ENCODE measurements at places on chromosomes 4 and X.

- DNase-seq: no peak
Observed at GRCh38 chr4:1274871-1275270, 14.8 kb upstream of the MAEA start.

- no peak for DNase-seq
Observed at GRCh38 chr4:161359491-161359890, 804.3 kb downstream of the FSTL5 start.

GRCh38 chr4:178349601-178350000 lies 907.4 kb upstream of the AGA start:
- DNase-seq: no peak

- DNase-seq: no peak
Observed at GRCh38 chrX:27086237-27086636, 376.9 kb downstream of the PPP4R3C start.

DNA sequence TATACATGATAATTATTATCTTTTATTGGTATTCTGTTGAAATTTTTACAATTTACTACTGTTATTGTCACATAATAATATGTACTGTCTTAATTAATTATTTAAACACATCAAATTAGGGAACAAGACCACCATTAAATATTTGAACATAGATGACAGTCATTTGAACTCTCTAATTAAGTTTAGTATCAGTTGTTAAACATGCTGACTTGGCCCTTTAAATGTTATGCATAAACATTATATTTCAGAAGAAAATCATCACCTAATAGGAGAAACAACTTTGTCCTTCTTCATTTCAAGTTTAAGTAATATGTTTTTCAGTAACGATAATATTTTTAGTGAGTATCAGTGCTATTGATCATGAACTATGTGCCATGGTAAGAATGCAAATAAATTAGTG lies 623.5 kb upstream of the GNPDA2 start:
- no peak for DNase-seq

GRCh38 chr4:41579043-41579442 lies 41.1 kb downstream of the LIMCH1 start:
- no peak for DNase-seq

GRCh38 chr4:89752932-89753598 lies 83.9 kb downstream of the SNCA start:
- peak; percentile 72 for DNase-seq

DNA sequence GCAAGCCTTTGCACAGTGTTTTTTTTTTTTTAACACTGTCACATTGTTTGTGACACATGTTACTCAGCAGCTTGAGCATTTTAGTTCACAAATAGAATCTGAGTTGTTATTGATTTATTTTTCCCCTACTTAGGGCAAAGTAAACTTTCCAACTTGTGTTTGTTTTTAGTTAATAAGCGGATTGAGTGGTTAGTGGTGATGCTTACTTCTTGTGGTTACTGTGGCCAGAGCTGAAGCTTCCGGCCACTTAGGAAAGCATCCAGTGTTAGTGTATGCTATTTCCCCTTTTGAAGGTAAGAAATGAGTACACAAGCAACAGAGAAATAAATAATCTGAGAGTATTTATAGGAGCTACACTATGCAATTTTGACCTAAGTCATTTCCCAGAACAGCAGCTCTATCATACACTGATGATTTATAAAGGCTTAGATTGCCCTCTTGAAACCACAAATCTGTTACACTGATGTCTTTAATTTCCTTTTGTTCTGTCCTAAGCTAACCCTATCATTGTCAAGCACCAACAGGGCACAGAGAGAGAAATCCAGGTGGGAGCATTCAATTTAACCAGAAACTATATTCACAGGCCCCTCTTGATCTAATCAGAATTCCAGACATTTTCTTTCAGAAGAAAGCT lies 2464.6 kb downstream of the PCDH7 start:
- DNase-seq: no peak

- DNase-seq: no peak
Observed at GRCh38 chr4:77600521-77601451, 4.8 kb upstream of the CXCL13 start.

DNA sequence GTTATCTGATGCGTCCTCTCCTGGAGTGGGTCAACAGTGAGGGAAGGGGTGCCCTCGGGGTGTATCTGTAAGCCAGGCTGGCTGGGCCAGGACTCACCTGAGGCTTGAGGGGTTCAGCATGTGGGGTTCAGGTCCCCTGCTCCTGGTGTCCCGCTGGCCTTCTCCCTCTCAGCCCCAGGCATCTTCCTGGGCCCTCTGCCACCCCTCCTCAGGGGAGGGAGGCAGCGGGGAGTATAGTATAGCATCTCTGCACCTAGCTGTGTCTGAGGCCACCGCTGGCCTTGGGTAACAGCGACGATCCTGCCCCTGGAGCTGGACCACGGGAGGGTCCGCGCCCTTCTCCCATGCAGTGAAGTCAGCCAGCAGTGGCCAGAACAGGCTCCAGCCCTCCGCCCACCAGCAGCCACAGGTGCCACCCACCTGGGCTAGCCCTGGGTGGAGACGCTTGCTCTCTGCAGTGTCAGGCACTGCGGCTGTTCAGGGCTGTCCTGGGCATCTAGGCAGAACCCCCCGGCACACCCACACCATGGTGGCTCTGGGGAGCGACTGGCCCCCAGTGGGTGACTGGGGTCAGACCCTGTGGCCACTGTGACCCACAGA lies 110.7 kb upstream of the NKX1-1 start:
- no peak for DNase-seq

- peak; percentile 99 for DNase-seq
Observed at GRCh38 chr4:99949999-99950912, at the start of gene H2AZ1. Gene H2AZ1, minus strand, starts transcription at chr4:99950275. Its CDS starts 105 bp downstream, at chr4:99950170.

GRCh38 chr4:72817012-72817411 lies 248.0 kb upstream of the ADAMTS3 start:
- DNase-seq: no peak

GRCh38 chr4:148053298-148054003 lies 321.6 kb downstream of the ARHGAP10 start:
- DNase-seq: no peak

DNA sequence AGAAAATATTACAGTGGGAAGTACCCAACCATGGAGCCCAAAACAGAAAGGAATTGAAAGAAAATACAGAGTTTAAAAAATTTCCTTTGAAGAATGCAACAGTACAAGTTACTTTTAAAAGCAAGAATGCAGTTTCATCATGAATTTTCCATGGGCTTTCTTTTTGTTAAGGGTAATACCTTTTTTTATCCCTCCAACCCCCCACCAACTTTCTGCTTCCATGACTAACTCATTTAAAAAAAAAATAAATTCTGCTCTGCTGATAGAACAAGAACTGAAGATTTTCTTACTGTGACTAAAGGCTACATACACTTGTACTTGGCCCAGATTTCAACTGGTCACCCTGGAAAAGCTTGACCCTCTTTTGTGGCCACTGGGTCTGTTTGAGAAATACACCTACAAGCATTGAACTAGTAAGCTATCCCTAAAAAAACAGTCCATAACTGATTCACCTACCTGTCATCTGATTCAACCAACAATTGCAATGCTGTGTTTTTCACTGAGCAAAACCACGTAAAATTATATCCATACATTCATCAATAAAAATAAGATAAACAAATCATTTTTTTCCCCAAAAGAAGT lies 214.2 kb downstream of the NSUN7 start:
- DNase-seq: no peak

DNA sequence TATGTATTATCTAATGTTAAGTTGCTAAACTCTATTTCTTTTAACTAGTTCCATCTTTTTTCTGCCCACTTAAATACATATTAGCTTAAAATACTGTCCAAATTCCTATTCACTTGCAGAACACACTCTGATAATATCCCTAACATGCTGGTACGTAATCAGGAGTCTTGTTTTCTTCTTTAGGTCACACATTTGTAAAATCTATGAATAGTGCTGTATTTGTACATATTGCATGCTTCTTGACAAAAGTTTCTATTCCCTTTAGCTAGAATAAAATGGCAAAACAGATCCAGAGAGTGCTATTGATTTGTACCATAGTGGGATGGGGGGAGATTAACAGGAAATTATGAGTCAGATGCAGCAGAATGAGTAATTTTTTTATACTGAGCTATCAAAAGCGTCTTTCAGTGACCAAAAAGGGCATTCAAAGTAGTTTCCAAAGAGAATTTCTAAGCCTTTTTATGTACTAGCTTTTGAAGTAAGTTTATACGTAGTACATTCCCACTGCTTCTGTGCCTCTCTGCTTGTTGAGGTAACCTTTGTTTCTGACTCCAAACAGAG lies 126.5 kb downstream of the PTPN13 start:
- peak; percentile 28 for DNase-seq

- no peak for DNase-seq
Observed at GRCh38 chr4:112288455-112288854, 2.8 kb upstream of the TIFA start.

DNA sequence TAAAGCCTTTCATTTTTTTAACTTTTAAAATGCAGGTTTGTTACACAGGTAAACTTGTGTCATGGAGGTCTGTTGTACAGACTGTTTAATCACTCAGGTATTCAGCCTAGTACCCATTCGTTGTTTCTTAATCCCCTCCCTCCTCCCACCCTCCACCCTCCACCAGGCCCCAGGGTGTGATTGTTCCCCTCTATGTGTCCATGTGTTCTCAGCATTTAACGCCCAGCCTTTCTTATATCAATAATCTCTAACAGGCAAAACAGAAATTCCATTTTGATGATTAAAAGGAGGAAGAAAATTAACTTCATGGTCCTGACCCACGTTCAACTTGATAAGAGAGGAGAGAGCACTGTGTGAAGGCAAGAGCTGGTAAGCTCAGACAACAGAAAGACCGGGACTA lies 75.1 kb downstream of the TSPAN5 start:
- DNase-seq: no peak

GRCh38 chr4:78788007-78788889 lies 12.1 kb downstream of the BMP2K start:
- DNase-seq: no peak

GRCh38 chr4:83751336-83751949 lies 215.5 kb downstream of the GPAT3 start:
- no peak for DNase-seq

DNA sequence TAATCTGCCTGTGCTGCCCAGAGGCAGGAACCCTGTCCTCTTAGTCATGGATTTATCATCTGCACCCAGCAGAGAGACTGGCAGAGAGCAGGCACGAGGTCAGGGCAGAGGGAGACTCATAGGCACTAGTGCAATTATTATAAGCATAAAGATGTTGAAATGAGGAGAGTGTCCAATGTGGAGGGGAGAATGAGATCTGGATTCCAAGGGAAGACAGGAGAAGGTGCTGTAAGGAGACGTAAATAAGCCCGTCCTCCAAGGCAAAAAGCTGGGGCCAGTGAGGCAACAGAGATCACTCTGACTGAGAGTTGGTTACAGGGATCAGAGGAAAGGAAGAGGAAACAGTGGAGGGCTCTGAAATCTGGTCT lies 406.2 kb downstream of the MAPK10 start:
- no peak for DNase-seq

Measured in fibroblast of skin of left quadriceps (primary cell).